Mucosa of descending colon (tissue), 3 donors: ENCODE measurements at places on chromosomes 7 and 10.

GRCh38 chr10:78559661-78560340 lies 509.0 kb upstream of the ZMIZ1 start:
- no peak for DNase-seq

DNA sequence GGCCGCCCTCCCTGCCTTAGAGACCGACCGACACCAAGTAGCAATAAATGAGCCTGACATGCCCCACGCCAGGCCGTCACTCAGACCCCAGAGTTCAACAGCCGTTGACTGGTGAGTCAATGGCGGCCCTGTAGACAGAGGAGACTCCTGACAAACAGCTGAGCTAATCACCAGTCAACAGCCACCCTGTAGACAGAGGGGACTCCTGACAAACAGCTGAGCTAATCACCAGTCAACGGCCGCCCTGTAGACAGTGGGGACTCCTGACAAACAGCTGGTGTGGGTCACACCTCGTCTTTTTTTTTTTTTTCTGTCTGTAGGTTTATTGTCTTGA lies 16.9 kb upstream of the KNDC1 start:
- no peak for DNase-seq

GRCh38 chr10:123795196-123795780 lies 96.3 kb downstream of the CPXM2 start:
- DNase-seq = no peak

DNA sequence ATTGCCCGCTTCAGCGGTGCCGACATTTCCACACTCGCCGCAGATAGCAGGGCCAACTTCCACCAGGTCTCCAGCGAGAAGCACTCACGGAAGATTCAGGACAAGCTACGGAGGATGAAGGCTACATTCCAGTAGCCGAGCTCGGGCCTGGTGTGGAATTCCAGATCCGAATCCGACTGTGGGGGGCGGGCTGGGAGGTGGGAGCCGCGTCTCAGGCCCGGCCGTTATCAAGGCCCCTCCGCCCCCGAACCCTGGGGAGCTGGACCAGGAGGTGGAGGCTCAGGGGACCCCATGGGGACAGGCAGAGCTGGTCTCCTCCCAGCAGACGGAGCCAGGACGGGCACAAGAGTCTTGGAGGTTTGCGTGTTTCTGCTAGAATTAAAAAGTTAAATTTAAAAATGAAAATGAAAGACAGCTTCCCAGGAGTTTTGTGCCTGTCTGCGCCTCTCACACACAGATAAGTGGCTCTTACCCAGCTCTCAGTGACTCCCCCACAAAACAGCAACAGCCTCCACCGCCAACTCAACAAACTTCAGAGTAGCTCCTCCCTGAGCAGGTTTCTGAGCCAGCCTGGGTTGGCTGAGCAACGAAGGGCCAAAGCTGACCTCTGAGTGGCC lies 5.2 kb upstream of the UTF1 start:
- no peak for DNase-seq

- peak; percentile 48 for DNase-seq
These were observed 6.1 kb downstream of the NYAP1 start for GRCh38 chr7:100489824-100490223.

DNA sequence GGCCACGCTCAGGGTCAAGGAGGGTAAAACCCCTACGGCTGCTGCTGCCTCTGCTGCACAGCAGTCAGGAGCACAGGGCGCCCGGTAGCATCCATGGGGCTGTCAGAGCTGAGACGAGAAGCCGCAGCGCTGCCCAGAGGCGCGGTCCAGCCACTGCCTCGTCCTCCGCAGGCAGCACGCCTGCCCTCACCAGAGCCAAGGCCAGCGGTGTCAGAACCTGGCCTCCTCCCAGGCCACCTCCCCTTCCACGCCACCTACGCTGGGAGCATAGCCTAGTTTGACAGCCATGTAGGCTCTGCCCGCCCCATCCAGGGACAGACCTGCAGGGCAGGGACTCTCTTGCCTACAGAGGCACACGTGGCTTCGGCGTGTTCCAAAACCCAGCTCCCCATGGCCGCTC lies 16.2 kb downstream of the INTS1 start:
- DNase-seq = no peak

DNA sequence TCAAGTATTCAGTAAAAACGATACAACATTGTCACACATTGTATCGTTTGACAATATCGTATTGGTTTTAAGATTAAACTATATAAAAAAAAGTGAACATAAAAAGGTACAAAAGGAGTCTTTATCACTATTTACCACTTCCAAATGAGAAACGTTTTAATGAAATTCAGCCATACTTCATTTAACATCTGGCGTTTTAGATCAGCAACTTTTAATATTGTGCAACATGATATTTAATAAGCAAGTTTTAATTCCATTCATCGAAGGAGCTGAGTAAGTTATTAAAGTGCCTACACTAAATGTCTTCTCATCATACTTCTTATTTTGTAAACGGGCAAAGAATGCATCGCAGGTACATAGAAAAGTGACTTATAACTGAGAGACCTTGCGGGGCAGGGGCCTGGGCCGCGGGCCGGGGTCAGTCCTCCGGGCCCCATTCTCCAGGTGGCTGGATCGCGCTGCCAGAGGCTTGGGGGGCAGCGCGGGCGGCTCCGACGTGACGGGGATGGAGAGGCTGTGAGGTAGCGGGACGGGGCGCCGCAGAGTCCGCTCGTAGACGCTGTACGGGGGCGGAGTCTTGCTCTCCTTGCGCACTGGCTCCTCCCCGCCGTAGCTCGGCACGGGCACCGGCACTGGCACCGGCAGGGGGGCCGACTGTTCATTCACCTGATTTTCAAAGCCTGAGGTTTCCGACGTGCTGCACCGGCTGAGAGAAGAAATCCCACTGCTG lies 165.8 kb upstream of the IMMP2L start:
- no peak for DNase-seq

- DNase-seq = no peak
These were observed 175.8 kb downstream of the SH2D4B start for GRCh38 chr10:80713398-80713928.

- DNase-seq = no peak
These were observed 128.7 kb downstream of the TSPAN12 start for GRCh38 chr7:120729245-120729644.

- no peak for DNase-seq
These were observed 34.5 kb downstream of the PPP1R3C start for GRCh38 chr10:91598211-91598977.

DNA sequence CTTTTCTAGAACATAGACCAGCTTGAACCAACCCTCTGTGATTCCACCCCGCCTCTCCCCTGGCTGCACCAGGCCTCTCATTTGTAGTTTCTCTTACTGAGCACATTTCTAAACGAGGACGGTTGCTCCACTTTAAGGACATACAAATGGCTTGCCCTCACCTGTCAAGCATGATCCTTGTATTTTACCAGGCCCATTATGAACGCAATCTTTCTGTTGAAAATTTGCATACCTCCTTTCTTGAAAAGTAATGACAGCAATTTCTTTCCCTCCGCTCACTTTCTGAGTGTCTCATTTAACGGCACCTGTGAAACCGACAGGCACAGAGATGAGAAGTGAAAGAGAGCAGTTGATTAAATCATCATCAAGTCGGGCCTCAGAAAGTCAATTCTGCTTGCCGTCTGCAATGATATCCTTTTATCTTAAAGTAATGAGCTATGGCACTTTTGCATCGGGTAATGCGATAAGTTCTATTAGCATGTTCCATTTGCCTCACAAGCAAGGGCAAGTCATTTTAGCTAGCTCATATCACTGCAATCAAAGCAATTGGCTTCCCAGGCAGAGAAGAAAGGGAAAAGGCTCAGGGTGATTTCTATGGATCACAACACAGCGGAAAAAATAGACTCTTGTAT lies 705.6 kb upstream of the GALNT17 start:
- DNase-seq = no peak

- DNase-seq = no peak
These were observed at the start of gene FLNC for GRCh38 chr7:128830231-128831177. FLNC (plus strand) TSS chr7:128830406; CDS start chr7:128830638, 232 bp downstream.

GRCh38 chr10:123726381-123726780 lies 60.2 kb downstream of the GPR26 start:
- DNase-seq = no peak

- no peak for DNase-seq
These were observed 50.5 kb upstream of the TCF7L2 start for GRCh38 chr10:112899391-112900065.

DNA sequence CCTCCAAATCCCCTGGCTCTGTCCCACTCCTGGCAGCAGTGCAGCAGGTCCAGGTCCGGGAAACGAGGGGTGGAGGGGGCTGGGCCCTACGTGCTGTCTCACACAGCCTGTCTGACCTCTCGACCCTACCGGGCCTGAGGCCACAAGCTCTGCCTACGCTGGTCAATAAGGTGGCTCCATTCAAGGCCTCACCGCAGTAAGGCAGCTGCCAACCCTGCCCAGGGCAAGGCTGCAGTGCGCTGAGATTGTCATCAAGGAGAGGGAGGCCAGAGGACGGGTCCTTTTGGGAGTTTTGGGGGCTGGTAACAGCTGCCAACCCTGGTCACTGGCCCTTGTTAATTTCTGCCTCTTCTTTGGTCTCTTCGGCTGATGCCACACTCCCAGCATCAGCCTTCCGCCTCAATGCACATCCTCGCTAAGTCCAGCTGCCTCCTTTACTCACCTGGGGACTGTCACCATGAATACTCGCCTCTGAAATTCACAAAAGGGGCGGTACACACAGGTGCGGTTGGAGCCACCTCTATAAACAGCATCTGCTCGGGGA lies 3.5 kb downstream of the EPO start:
- DNase-seq = no peak

- DNase-seq = no peak
These were observed 314.6 kb downstream of the TNS3 start for GRCh38 chr7:47267346-47267745.

- no peak for DNase-seq
These were observed 98.3 kb downstream of the CDH23 start for GRCh38 chr10:71494980-71495381.

DNA sequence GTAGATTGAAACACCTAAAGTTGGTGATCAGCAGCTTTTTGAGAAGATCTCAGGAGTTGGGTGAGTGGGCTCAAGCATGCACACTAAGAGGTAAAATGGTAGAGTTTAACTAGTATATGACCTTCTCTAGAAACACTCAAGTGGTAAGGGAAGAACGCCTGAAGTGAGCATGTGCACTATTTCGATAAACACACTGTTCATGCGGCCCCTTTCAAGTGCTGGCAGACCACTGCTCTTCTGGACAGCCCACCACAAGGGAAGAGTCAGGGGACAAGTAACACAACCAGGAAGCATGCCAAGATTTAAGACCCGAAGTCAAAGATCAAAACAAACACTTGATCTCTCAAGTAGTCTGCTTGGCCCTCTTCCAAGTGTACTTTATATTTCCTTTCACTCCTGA lies 519.5 kb upstream of the ZWINT start:
- no peak for DNase-seq

DNA sequence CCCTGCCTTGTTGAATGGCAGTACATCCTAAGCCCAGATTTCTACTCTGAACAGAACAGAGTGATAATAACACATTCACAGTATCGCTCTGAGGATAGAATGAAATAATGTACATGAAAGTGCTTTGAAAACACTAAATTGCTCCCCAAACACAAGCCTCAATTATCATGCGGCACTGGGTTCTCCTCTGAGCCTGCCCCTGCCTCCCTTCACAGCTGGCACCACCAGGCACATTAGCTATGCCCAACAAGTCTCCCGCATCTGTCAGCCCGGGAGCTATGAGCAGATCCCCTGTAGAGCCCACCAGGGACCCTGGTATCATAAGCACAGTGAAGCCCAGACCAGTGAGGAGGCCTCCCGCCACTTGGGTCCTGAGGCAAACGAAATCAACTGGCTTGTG lies 405.5 kb downstream of the GRID1 start:
- DNase-seq = no peak

DNA sequence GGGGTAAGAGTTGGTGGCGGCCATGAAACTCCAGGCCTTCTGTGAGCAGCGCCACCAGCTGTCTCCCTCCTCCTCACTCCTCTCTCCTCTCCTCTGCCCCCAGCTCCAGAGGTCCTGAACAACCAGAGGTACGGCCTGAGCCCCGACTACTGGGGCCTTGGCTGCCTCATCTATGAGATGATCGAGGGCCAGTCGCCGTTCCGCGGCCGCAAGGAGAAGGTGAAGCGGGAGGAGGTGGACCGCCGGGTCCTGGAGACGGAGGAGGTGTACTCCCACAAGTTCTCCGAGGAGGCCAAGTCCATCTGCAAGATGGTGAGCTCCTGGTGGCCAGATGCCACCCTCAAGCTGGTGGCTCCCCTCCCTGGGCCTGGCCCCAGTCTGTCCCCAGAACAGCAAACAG lies 99.1 kb downstream of the RGS10 start:
- DNase-seq = no peak

- DNase-seq = no peak
These were observed 12.0 kb downstream of the IFRD1 start for GRCh38 chr7:112462236-112462635.

GRCh38 chr10:124244256-124244877 lies 151.0 kb upstream of the CHST15 start:
- DNase-seq = no peak

- DNase-seq = no peak
These were observed 20.7 kb downstream of the SKAP2 start for GRCh38 chr7:26843705-26844104.

GRCh38 chr10:58319599-58319998 lies 15.2 kb upstream of the UBE2D1 start:
- DNase-seq = no peak

GRCh38 chr7:114363292-114363691 lies 51.3 kb upstream of the FOXP2 start:
- DNase-seq = no peak

DNA sequence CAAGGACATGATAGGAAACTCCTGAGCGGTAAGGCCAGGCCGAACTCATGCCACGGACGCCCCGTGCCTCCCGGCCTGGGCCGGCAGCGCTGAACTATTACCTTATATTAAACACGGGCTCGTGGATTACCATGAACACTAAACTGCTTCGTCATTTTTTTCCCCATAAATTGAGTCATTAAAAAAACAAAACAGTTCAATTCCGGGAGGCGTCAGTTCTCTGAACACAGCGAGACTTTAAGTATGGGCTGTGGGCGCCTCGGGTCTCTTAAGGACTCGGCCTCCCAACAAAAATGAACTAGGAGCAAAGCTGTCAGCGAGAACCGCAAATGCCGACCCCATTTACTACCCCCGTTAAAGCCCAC lies 519 bp downstream of the PITRM1 start:
- no peak for DNase-seq

GRCh38 chr7:133364959-133365690 lies 112.2 kb downstream of the EXOC4 start:
- DNase-seq = no peak

DNA sequence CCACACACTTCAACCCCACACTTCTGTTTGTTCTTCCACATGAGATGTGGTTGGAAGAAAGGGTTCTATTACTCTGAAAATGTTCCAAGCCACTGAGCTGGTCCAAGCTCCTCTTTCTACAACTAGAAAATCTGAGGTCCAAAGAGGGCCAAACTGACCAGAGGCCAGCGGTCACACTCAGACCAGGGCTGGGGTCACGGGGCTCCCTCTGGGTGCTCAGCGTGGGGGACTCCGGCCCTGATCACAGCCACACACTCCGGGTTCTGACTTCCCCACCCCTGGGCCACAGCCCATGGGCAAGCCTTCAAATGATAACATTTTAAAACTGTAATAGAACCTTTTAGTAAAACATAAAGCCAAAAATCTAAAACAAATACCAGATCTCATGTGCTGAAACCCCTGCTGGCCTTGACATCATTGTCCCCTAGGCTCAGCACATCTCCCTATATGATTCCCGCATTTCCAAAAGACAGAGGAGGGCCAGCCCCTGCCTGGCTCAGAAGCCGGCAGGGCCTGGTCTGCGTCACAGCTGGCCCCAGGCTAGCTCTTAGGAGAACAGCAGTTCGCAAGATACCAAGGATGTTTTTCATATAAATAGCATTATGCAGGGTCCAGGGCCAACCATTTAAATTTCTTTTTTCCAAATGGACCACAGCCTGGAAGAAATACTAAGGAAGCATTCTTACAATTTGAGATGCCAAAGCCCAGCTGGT lies 3.3 kb downstream of the CRYGN start:
- no peak for DNase-seq
